Kidney epithelial cell (primary cell): ENCODE measurements at places on chromosomes 4 and X.

DNA sequence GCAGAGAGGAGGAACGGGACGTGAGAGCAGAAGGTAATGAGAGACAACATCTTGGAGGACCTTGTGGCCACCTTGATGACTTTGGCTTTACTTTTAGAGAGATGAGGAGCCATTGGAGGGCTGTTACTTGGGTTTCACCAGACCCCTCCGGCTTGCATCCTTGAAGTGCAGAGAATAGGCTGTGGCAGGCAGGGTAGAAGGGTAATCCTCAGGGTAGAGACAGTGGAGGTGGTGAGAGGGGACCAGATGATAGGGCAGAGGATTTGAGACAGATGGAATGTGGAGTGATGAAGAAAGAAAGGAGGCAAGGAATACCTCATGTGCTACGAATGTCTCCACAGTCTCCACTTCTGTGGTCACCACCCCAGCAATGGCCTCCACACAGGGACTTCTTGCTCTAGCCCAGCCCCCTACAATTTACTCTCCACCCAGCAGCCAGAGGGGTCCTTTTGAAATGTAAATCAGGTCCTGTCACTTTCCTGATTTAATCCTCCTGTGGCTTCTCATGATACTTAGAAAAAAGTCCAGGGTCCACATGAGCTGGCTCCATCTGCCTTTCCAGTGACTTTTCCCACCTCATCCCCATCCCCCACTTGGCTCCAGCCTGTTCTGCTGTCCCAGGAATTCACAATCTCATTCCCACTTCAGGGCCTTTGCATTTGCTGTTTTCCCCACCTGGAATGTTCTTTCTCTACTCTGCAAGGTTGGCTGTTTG, 115.0 kb downstream of the PJA1 start:
- DNase-seq = no peak

- DNase-seq = no peak
Measured at GRCh38 chr4:41506130-41506529, 31.8 kb upstream of the LIMCH1 start.

DNA sequence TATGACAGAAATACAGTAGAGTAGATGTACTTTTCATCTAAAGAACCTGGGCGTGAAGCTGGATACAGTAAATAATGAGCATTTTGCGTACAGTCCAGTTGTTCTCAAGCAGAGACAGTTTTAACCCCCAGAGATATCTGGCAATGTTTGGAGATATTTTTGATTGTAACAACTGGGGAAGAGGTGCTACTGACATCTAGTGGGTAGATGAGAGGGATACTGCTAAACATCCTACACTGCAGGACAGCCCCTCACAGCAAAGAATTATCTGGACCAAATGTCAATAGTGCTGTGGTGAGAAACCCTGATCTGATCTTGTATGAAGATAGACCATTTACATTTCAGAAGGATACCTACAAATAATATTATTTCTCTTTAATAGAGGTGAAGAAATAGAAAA, 200.2 kb upstream of the FAM47A start:
- DNase-seq = no peak

DNA sequence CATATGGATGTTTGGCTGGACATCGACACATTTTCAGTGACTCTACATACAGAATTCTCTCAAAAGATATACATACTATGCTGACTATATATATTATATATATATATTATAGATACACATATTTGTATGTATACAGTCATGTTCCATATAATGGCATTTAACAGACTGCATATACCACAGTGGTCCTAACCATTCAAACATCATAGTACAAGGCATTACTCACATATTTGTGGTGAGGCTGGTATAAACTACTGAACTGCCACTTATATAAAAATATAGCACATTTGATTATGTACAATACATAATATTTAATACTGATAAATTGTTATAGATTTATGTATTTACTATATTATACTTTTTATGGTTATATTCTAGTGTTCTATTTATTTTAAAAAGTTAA, 168.5 kb downstream of the IL15 start:
- no peak for DNase-seq

GRCh38 chr4:151673908-151674520, 86.8 kb downstream of the GATB start:
- DNase-seq = no peak

DNA sequence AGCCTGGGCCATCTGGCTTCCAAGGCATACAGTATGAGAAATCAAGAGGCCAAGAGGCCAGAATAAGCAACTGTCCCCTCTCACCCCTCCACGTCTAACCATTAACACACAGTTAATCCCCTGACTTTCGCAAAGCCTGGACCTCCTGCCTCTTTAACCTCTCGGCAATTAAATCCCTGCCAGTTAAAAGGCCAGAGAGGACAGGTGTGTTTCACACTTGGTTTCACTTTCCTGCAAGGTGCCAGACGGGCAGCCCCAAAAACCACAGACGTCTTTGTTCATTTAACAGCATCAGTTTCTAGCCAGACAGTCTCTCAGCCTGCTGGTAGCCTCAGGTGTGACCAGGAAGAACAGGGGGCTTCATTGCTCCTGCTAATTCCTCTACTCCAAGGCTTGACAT, 91.1 kb upstream of the KIT start:
- no peak for DNase-seq

GRCh38 chrX:15985937-15986336, 131.3 kb upstream of the AP1S2 start:
- no peak for DNase-seq
